Stimulated activated CD4-positive, alpha-beta T cell treated with anti-CD3 and anti-CD28 coated beads, Interleukin-12 subunit alpha, Interleukin-12 subunit beta, amount 100 ng/mL, for 48 hours (primary cell): ENCODE measurements at places on chromosomes 11 and 22.

DNA sequence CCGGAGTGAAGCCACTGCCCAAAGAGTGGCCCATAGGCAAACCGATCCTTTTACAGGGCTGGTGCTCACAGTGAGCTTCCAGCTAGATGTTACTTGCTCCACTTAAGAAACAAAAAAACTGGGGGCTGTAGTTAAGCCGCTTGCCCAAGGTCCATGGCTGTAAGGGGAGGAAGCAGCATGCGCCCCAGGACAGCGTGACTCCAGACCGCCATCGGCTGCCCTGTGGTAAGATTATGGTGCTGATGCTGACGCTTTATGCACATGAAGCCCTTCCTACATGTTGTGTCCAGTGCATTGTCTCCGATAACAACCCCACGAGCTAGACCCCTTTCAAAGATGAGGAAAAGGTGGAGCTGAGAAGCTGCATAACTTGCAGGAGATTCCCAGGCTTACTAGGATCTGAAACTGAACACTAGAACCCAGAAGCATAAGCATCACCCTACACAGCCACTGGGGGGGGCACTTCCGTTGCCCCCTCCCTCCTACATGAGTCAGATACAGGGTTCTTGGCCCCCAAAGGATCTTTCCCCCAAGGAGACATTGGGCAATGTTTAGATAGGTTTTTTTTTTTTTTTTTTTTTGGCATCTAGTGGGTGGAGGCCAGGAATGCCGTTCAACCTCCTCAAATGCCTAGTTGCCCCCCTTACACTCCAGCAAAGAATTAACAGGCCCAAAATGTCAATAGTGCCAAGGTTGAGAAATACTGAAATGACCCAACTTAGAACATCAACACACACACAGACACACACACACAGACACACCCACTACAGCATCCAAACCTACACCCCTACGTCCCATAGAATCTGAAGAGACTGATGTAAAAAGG, 53.9 kb downstream of the MN1 start:
- DNase-seq = no peak

DNA sequence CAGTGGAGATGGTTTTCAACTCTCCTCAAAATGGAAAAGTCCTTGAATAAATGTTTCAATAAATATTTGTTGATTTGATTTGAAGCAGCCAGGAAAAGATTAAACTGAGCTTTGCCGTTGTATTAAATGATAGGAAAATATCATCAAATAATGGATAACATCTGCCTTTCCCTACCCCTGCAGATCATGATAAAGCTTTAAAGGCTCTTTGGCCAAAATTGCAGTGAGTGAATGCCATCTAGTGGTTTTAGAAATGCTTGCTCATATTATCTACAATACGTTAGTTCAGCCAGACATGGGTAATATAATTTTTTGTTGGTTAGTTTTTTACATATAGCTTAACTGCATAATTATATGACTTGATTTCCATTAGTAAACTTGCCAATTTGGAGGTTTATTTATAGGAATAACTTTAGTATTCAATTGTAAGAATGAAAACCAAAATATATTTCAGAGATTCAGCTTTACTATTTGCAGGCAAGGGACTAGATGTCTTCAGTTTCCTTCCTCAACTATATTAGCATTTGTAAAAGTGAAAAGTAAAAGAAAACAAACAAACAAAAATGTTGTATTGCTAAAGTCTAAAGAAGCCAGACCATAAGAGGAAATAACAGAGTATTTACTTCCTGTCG, 159.2 kb downstream of the MSANTD4 start:
- DNase-seq = no peak

- no peak for DNase-seq
Measured at GRCh38 chr22:37406441-37407235, 20.6 kb downstream of the ELFN2 start.

DNA sequence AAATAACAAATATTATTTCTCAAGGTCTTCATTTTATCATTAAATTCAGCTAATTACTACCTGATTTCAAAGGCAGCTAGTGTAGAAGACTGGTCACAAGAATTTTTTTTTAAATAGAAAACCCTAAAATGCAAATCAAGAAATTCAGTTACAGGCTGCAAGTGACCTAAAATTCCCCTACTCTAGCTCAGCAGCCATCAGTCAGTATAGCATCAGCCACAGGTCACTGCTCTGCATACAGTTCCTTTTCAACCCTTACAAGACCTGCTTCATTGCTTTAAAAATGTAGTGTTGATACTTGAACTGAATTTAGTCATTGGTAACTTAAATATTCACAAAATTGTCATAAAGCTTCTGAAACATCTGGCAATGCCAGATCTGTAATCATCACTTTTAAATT, 9.5 kb upstream of the B3GNT6 start:
- DNase-seq = no peak
